Activated CD8-positive, alpha-beta memory T cell treated with anti-CD3 and anti-CD28 coated beads for 4 hours (primary cell): ENCODE measurements at places on chromosomes 13 and 19.

- DNase-seq, result no peak
These were observed 56.4 kb downstream of the KLF12 start for GRCh38 chr13:74077792-74078191.

DNA sequence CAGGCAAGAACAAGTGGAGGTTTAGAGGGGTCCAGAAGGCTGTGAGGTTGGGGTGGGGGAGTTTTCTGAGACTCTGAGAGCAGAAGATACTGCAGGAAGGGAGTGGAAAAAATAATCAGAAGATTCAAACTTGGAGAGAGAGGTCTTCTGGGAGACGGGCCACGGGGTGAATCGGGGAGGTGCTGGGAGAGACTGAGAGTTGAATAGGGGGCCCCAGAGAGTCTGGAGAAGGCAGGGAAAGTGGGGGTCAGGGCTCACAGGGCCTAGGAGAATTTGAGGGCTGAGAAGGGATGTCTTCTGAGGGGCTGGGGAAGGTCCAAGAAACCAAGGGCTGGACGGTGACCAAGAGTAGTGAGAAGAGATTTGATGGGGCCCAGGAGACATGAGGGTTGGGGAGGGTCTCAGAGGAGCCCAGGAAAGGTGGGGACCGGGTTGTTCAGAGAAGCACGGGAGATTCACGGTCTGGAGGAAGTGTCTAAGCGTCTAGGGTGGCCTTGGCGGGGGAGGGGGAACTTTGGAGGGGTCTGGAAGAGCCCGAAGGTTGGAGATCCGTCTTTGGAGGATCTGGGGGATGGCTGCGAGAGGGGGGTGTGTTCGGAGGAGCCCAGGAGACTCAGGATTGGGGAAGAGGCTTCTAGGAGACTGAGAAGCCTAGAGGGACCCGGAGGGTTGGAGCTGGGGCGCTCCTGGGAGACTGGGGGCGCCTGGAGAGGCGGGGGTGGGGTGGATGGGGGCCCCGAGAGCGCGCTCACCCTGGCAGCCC lies 1.5 kb downstream of the KCNC3 start:
- DNase-seq, result no peak

GRCh38 chr19:2483084-2483483 lies 7.2 kb downstream of the GADD45B start:
- DNase-seq, result no peak

- no peak for DNase-seq
These were observed 6.5 kb upstream of the FKRP start for GRCh38 chr19:46739290-46739771.

DNA sequence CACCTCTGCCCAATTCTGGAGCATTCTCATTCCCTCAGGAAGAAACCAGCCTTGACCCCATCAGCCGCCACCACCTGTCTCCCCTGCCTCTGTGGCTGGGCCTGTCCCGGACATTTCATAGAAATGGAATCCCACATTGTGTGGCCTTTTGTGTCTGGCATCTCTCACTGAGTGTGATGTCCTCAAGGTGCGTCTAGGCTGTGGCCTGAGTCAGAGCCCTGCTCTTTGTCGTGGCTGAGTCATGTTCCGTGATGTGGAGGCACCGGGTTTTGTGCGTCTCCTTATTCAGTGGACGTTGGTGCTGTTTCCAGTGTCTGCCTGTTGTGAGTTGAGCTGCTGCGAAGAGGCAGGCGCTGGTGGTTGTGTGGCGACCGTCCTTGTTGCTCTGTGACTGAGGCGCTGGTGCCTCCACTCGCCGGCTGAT lies 3.5 kb downstream of the FZR1 start:
- no peak for DNase-seq
